ENCODE measurements at places on chromosomes 5 and 9.

DNA sequence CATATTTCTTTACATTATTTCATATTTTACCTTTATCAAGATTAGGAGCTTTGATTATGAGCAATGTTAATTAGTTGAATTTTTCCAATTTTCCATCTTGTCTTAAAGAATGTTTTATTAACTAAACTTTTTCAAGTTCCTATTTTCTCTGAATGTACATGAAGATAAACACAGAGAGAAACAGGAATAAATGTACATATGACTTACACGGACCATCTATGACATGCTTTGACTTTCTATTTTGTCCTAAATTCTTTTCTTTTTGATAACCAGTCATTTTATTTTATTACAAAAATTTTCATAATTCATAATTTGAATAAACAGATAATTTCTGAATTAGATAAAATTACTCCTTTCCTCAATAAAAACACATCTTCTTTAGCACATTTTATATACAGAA lies 1038.8 kb upstream of the ARRDC3 start:
- no peak for DNase-seq

- no peak for DNase-seq
Observed at GRCh38 chr5:179180061-179180610, 120.0 kb downstream of the ZNF354C start.

DNA sequence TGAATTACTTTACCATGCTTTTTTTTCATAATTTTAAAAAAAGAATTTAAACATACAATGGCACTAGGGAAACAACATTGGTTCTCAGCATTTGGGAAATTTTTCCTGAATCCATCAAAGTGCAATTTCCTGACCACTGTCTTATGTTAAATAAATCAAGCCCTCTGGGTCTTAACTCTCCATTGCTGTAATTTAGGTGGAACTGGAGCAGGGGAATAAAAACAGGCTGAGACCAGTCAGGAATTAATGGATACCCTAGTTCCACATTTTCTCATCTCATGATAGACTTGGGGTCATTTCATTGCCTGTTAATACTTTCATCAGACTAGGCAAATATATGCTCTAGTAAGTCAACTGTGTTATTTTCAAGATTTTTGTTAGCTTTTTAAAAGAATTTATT lies 103.1 kb downstream of the FBN2 start:
- DNase-seq, result no peak

GRCh38 chr9:134730761-134731496 lies 89.3 kb downstream of the COL5A1 start:
- no peak for DNase-seq

- DNase-seq, result peak; percentile 48
Observed at GRCh38 chr5:37184748-37185364, 64.3 kb downstream of the CPLANE1 start.

GRCh38 chr5:61277781-61278180 lies 54.3 kb upstream of the ZSWIM6 start:
- DNase-seq, result no peak

Data from GM13977 (cell line).